ENCODE measurements at places on chromosomes 4 and X. TPM values are rescaled to one million over a fixed set of nuclear protein-coding genes. Genes with fewer than 3 reads are reported as not detected.

Gene TCEAL2
- 24.2 TPM for total RNA-seq

GRCh38 chr4:132683957-132684356 lies 465.1 kb upstream of the PCDH10 start:
- DNase-seq: no peak

- DNase-seq: no peak
Observed at GRCh38 chr4:39855909-39856512, 121.7 kb downstream of the PDS5A start.

- no peak for DNase-seq
Observed at GRCh38 chr4:21011106-21011505, 310.8 kb downstream of the PACRGL start.

Gene CFI
- total RNA-seq: 10.0 TPM

DNA sequence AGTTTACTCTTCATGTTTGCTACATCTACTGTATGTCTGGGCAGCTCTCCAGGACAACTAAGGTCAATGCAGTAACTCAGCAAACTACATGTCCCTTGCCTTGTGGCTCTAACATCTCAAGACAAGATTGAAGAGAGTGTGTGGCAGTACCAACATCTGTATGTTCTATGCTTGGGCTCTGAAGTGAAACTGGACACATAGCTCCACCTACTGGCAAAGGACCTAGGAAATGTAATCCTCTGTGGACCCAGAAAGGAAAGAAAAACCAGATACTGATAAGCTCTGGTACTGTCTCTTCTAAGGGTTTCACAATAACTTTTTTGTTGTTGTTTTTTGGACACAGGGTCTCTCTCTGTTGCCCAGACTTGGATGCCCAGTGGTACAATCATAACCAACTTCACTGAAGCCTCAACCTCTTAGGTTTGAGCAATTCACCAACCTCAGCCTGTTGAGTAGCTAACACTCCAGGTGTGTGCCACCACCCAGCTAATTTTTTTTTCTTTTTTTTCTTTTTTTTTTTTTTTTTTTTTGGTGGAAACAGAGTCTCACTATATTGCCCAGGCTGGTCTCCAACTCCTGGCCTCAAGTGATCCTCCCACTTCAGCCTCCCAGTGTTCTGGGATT lies 64.1 kb downstream of the QDPR start:
- no peak for DNase-seq

Gene TCEAL8
- total RNA-seq: 54.7 TPM

Gene SNX25
- total RNA-seq: 23.0 TPM

Gene AFM
- total RNA-seq: not detected

Gene MUC7
- not detected for total RNA-seq

Gene ADAMTS3
- 1.4 TPM for total RNA-seq

GRCh38 chrX:72207366-72207765 lies 25.8 kb downstream of the PIN4 start:
- DNase-seq: no peak

- DNase-seq: no peak
Observed at GRCh38 chrX:8235026-8235425, 64.0 kb upstream of the VCX2 start.

DNA sequence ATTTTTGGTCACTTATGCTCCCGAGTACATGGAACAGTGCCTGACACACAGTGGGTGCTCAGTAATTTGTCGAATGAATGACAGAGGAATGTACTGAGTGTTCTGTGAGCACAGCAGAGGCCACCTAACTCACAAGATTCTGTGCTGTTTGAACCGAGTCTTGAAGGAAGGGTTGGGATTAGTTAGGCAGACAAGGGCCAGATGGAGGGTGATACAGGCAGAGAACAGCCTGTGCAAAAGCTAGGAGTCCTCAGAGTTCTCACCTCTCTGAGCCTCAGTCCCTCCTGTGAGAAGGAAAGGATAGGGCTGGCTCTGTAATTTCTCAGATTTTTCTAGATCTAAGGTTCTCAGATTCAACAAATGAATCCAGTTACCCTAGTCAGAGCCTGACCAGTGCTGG lies 108.8 kb downstream of the NHSL2 start:
- peak; percentile 12 for DNase-seq

GRCh38 chr4:26860922-26861433 lies 337 bp downstream of the STIM2 start:
- DNase-seq: no peak

DNA sequence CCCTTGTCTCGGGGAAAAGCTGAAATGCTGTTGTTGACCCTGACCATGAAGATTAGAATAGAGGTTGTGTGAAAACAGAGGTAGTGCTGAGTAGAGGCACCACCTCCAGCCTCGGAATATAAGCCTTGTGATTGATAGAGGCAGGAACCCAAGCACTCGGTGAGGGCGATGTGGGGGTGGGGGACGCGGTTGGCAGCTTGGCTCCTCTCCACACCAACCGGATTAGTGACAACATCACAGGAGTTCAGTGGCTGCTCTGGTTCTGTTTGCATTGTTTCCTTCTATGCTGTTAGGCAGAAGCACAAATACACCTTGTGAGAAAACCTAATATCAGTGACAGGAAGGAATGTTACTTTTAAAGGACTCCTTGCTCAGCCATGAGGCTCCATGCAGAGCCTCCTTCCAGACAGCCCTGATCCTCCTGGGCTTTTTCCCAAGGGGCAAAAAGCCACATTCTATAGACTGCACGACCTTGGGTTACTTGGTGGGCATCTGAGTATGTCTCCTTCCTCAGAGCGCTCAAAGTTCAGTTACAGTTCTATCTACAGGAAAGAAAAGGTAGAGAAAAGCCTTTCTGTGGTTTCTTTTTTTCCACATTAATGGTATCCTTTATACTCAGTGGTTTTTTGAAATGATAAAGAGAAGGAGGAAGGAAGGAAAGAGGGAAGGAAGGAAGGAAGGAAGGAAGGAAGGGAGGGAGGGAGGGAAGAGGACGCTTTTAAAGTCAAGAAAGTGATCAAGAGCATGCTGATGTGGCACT lies 150.4 kb upstream of the NOCT start:
- DNase-seq: no peak

Gene CENPI
- total RNA-seq: 1.8 TPM

DNA sequence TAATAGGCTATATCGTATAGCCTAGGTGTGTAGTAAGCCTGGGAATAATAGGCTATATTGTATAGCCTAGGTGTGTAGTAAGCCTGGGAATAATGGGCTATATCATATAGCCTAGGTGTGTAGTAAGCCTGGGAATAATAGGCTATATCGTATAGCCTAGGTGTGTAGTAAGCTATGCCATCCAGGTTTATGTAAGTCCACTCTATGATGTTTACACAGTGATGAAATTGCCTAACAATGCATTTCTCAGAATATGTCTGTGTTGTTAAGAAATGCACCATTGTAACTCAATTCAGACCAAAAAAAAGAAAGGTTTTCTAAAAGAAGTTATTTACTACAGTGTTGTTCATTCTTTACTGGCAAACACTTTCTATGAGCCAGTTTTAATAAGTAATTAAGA lies 1387.2 kb downstream of the STIM2 start:
- no peak for DNase-seq

Gene ERVMER34-1
- total RNA-seq: not detected

All from esophagus muscularis mucosa (tissue), 4 donors.